AG04449 (cell line): ENCODE measurements at places on chromosomes 11 and 22.
A peak's percentile ranks its signal among the peaks of the same experiment; 100 is the strongest.

DNA sequence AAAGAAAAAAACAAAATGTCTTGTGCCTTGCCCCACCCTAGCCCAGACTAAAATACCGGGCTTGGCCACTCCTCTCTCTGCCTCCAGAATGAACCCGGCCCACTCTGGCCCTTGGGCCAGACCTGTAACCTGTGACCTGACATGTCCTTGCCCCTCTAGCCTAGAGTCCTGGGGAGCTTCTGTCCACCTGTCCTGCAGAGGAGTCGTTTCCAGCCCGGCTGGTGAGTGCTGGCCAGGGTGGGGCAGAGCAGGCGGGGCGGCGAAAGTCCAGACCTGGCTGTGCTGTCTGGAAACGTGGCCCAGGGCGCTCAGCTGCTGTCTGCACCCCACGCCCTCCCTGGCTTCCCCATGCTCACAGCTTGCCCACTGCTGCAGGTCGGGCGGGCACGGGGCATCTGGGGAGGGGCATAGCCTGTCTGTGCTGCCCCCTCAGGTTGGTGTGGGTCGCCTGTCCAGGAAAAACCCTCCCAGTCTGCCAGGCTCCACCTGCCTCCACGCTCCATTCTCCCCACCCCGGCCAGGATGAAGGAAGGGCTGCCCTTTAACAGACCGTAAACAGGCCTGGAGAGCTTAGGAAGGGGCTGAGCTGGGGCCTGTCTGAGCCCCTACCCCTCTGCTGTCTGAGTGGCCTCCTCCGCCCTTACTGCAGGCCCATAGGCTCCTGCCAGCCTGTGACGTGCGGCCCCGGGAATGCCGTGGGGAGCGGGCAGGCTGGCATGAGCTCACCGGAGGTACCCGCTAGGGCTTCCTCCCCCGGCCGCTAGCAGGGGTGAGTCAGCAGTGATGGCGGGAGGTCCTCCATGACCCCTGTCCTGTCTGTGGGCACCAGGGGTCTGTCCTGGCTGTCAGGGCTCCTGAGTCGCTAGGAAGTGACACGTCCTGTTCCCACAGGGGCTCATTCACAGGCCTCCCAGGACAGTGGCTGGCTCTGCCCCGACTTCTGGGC is 1.9 kb downstream of the CD151 start:
- peak; percentile 55 for DNase-seq

- no peak for DNase-seq
Observed at GRCh38 chr11:33928564-33928963, 36.7 kb upstream of the LMO2 start.

- no peak for DNase-seq
Observed at GRCh38 chr11:11993839-11994238, 14.6 kb downstream of the DKK3 start.

GRCh38 chr11:86676010-86676409 is 3.6 kb upstream of the ME3 start:
- DNase-seq: no peak

GRCh38 chr22:21759646-21760376 is 24.2 kb upstream of the YPEL1 start:
- DNase-seq: no peak

GRCh38 chr22:45777852-45778375 is 106.3 kb downstream of the ATXN10 start:
- no peak for DNase-seq

GRCh38 chr22:24117942-24118341 is 63.3 kb upstream of the SUSD2 start:
- DNase-seq: no peak

DNA sequence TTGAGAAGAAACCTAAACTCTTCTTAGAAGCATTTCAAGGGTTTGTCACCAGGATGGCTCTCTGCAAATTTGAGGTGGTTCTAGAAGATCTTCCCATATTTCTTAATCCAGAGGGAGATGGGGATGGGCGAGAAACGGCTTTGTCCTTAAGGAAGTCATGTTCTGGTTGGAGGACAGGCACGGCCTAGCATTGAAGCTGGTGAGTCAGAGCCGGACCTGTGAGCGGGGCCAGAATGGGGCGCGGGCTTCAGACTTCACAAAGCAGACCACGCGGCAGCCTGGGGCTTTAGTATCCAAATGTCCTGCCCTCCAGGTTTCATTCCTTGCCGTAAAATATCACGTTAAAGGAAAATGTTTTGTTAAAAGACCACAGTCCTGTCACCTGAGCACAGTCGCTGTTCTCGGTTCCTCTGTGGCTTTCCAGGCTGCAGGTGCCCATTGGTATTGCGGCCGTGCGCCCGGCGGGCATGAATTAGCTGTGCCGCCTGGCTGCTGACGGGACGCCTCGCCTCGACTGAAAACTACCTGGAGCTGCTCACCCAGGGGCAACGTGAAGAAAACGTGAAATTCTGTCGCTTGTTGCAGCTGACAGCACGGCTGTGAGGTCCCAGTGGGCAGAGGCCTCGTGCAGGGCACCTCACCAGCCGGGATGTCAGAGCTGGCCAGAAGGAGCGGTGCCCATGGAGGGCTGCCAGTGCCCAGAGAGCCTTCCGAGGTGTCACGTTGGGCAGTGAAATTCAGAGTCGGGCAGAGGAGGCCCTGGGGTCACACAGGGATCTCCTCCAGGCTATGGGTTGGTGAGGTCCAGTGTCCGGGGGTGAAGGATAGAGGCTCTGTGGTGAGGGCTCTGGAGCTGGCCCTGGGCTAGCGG is 59.0 kb downstream of the LRP5 start:
- no peak for DNase-seq

DNA sequence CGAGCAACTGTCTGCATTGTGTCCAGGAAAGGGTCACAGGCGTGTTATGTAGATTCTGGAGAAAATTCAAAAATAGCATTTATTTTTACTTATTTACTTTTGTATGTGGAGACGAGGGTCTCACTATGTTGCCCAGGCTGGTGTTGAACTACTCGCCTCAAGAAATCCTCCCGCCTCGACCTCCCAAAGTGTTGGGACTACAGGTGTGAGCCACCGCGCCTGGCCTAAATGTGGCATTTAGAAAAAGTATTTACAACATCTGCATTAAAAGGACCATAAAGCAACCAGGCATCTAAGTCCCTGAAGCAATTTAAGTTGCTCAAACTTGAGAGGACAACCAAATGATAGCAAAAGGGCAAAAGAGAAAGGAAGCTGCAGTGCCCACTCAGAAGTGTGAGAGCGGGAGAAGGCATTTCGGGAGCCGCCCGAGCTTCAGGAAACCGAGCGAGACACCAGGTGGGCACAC is 595 bp downstream of the TRIM66 start:
- no peak for DNase-seq

DNA sequence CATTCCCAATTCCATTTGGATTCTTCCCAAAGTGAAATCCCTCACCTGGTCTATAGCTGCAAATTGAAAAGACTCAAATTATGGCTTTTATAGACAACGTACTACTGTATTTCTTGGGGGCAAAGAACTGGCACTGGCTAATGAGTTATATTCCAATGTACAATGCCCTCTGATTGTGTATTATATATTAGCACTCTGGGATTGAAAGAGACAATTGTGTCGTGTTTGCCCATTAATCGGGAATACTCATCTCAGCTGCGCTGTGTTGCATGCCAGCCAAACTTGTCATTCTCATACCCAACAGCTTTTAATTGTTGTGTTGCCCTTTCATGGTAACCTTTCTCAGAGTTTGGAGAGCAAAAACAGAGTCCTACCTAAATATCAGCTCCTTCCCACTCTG is 55.0 kb upstream of the ZBTB44 start:
- no peak for DNase-seq

DNA sequence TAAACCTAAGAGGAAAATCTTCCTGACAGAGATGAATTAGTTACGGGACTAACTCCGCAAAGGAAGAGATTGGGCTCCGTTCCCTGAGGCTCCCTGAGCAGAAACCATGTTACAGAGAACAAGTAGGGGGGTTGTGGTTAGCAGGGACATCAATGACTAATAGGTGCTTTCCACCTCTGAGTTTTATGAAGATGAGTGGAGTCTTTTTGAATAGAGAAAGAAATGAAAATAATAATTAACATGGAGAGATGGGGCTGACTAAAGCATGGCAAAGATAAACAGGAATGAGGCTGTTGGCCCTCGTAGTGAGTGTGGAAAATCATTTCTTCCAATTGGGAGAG is 47.5 kb upstream of the PICALM start:
- peak; percentile 87 for DNase-seq

DNA sequence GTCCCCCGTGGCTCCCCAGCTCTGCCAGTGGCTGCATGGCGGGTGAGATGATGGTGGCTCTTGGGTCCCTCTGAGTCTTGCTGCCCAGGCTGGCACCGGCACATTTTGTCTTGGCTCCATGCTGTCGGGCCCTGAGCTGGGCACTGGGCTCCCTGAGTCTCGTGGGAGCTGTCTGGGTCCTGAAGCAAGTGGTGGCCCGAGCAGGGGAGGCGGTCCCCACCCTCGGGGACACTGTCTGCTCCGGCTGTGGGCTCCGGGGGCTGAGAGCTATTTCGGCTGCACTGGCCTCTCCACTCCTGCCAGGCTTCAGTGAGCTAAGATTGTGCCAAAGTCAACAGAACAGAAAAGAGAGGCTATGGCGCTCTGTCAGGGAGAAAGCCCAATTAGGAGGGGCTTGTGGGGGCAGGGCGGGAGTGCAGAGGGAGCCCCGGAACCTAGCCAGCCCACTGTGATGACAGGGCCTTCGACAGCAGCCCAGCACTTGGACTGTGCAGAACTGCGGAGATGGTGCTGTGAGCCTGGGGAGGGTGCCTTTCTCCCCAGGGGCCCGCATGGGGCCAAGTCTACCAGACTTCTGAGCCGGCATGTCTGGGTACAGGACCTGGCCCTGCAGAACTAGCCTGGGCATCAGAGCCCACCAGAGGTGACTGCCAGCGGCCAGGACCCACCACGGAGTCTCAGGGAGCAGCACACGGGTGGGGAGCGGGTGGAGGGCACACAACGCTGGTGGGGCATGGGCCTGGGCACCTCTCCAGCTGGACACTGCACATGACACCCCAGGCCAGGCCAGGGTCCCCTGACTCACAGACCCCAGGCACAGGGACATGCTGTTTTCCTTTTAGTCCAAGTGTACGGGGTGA is 38.0 kb downstream of the RTN4R start:
- DNase-seq: no peak

DNA sequence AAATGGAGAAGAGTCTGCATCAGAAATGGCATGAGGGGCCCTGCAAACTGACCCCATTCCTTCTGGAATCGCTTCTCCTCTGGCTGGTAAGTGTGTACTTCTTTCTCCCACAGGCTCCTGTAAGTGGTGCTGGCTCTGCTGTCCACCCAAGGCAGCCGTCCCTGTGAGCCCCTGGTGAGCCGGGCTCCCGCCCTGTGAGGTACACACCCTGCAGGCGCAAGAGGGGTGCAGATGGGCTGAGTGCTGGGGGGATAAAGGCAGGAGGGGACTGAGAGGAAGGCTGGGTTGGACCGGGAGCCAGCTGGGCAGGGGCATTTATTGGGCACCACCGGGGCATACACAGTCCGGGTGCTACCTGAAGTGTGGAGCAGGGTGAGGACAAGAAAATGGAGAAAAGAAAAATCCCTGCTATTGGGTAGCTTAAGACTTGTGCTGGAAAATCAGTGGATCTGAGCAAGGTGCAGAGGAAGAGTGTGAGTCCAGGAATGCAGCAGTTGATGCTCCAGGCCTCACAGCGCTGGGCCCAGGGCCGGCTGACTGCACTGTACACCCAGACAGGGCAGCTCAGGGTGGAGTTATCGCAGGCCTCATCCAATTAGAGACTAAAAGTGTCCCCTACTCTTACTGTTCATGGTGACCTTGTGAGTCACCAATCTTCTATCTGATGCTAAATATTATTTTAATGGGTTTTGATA is 455.1 kb upstream of the B3GAT1 start:
- no peak for DNase-seq

- no peak for DNase-seq
Observed at GRCh38 chr11:17506942-17507341, 30.3 kb upstream of the ABCC8 start.

DNA sequence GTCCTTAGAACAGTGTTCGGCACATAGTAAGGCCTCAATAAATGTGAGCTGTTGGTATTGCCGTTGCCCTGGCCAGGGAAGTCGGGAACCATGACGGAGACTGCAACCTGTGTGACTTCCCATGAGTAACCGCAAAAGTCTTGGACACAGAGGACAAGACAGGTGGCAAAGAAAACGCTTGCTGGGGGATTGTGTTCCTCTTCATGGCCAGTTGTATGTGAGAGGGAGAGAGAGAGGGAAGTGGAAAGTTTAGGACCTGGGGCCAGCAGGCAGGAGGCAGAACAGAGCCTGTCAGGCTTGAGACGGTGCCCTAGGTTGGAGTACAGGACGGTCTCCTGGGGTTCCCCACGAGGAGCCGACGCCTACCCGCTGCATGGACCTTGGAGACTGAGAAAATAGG is 90.2 kb downstream of the CEP164 start:
- no peak for DNase-seq

GRCh38 chr11:66418986-66419308 is 1.9 kb upstream of the NPAS4 start:
- DNase-seq: no peak

DNA sequence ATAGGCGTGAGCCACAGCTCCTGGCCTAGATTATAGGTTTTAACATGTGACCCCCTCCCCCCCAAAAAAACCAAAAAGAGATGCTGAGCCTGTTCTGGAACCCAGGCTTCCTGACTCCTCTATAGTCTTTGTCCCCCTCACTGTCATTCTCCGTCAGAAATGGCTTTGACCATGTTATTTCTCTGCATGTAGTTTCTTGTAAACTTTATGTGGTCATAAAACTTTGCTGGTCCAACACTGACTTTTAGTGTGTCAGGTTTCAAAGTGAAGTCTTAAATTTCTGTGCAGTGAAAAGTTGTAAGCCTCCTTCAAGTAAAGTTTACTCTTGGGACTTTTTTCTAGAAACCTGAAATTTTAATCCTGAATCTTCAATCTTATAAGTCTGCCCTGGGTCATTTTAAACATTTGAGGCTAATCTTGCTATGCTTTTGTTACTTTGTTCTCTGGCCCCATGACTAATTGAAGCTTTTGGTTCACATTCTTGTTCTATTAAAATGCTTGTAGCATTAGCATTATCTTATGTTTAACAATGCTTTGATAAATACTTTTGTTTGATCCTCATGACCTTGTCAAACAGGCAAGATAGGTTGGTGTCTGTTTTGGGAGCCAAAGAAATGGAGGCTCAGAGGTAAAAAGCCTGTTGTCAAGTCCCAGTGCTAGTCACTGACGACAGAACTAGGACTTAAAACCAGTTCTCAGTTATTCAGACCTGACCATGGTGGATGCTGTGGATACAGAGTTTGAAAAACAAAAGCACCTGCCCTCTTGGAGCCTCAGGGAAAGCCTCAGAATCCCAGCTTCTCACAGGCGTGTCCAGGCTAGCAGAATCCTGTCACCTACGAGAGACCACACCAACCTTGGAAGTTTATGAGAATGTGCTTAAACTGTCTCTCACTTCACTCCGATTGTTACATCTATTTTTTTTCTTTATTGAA is 87.7 kb upstream of the HORMAD2 start:
- no peak for DNase-seq
